ENCODE measurements at places on chromosomes 4 and X.

- no peak for DNase-seq
Measured at GRCh38 chrX:106611317-106611678, 480 bp upstream of the RADX start.

GRCh38 chr4:184447664-184448063 is 26.7 kb downstream of the IRF2 start:
- no peak for DNase-seq

GRCh38 chr4:94591289-94591688 is 139.5 kb downstream of the PDLIM5 start:
- DNase-seq: no peak

- DNase-seq: no peak
Measured at GRCh38 chr4:76279462-76279861, 27.1 kb upstream of the STBD1 start.

GRCh38 chr4:8205749-8206611 is 6.9 kb downstream of the SH3TC1 start:
- DNase-seq: no peak

GRCh38 chrX:150094375-150094774 is 156.1 kb upstream of the EOLA2 start:
- DNase-seq: no peak

DNA sequence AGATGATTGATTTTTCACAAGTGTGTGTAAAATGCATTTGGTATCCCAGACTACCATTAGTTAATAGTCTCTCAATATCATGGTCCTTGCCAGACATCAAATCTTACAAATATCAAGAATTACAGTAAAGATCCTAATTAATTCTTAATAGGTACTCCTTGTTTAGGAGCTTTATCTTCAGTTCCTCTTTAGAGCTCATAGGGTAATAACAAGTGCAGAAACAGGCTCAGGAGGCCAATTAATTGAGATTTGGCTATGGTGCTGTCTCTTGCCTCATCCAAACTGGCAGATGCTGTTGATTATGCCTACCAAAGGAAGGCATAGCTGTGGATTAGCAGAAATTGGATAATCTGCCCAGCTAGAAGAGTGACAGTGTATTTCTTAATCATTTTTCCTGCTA is 6.9 kb downstream of the MTMR1 start:
- DNase-seq: no peak

DNA sequence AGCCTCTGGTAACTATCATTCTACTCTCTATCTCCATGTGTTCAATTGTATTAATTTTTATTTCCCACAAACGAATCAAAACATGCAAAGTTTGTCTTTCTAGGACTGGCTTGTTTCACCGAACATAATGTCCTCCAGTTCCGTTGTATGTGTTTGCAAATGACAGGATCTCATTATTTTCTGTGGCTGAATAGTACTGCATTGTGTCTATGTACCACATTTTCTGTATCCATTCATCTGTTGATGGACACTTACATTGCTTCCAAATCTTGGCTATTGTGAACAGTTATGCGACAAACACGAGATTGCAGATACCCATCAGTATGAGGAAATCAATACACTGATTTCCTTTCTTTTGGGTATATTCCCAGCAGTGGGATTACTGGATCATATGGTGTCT is 8.4 kb upstream of the LDOC1 start:
- no peak for DNase-seq

GRCh38 chr4:86892636-86892960 is 376 bp upstream of the C4orf36 start:
- no peak for DNase-seq
